Activated CD8-positive, alpha-beta memory T cell treated with anti-CD3 and anti-CD28 coated beads for 1 hour (primary cell): ENCODE measurements at places on chromosomes 4 and X.

DNA sequence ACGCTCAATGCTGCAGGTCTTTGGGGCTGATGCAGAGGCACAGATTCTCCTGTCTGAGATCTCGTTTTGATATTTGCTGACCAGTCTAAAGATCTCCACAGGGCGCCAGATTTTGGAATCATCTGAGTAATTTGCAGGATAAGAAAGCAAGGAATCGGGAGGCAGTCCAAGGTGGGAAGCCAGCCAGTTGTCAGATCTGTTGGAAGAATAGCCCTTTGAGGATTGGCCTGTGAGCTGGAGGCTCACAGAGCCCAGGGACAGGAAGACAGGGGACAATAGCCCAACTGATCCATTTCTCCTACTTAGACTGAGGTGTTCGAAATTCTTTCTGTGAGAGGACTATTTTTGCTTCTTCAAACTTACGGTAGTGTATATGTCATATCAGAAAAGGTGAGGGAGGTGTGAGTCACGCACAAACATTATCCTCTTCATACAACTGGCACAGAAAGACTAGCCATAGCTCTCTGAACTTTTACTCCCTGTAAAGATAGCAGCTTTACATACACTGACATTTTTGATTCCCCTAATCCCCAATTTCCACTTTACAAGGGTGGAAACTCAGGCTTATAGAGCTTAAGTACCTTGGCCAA lies 8.8 kb downstream of the DIPK2B start:
- no peak for DNase-seq

- peak; percentile 31 for DNase-seq
These were observed 63.8 kb upstream of the IRF2 start for GRCh38 chr4:184538023-184538599.

DNA sequence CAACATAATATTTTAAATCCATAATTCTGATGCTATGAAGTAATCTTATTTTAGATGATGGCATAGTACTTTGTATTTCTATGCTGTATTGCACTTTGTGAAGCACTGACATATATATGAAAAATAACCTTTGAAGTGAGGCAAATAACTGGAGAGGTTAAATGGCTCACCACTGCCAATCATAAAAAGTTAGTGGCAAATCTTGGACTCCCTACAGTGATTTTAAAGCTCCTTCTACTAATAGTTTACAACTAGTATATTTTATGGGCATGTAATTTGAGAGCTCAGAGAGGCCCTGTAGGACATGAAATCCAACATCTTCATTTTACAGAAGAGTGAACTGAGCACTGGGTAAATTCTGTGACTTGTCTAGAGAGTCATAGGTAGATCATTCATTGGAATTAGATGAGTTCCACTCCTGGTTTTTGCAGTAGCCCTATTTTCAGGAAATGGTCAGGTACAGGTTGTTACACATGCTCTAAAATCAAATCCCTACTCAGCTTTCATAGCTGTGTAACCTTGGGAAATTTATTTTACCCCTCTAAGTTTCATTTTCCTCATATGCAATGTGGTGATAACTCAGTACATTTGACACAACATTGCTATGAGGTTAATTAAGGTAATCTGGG lies 804 bp upstream of the GC start:
- DNase-seq = no peak

DNA sequence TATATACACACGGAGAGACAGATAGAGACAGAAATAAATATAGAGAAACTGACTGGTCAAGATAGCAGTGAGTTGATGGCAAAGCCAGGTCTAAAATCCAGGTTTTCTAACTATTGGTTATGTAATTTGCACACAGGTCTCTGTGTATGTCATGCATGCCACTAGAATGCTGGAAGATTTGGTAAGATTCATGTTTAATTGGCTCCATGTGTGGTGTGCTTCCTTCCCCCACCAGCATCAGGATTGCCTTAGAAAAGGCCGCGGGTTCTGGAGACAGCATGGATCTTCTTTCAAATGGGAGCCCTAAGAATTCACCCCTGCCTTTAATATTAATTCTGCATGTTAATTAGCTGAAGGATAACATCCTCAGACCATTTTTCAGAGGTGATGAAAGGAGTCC lies 31.3 kb downstream of the HAND2 start:
- DNase-seq = no peak

DNA sequence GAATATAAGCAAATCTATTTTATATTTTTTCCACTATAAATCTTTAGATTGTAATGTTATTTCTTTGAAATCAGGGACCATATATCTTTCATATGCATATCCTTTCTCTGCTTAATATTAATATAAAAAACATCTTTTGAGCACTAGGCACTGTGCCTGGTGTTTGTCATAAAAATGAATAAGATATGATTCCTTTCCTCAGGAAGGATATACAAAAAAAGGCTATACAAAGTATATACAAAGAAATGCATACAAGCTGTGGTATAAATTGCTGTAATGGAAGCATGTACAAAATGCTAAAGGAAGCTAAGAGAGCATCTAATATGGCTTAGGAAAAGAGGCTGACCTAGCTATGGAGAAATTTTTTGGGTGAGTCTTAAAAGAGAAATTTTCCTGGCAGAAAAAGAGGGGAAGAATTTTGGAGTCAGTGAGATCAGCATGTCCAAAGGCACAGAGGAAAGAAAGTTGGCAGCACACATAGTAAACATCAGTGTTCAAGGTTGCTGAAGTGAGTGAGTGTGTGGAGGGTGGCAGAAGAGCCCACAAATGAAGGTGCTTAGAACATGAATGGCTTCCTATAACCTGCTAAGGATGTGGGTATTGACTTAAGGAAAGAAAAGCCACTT lies 500.0 kb downstream of the SPRY1 start:
- no peak for DNase-seq
